ENCODE measurements at places on chromosomes 5 and 9.

- no peak for DNase-seq
Measured at GRCh38 chr5:95159603-95160002, 125.3 kb downstream of the MCTP1 start.

DNA sequence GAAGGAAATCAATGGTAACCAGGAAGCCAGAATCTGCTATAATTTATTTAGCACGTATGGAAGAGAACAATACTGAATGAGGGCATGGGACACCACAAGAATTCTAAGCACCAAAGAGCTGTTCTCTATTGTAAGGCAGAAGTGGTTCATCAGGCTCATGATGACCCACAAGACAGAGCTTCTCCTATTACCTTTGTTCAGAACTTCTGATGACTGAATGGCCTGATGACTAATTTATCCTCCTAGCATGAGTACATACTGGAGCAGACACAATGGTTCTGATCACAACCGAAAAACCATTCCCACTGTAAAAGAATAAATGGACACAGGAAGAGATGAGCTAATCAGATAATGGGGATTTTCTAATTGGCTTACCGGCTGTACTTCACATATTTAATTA is 329.8 kb upstream of the PDE4D start:
- no peak for DNase-seq

DNA sequence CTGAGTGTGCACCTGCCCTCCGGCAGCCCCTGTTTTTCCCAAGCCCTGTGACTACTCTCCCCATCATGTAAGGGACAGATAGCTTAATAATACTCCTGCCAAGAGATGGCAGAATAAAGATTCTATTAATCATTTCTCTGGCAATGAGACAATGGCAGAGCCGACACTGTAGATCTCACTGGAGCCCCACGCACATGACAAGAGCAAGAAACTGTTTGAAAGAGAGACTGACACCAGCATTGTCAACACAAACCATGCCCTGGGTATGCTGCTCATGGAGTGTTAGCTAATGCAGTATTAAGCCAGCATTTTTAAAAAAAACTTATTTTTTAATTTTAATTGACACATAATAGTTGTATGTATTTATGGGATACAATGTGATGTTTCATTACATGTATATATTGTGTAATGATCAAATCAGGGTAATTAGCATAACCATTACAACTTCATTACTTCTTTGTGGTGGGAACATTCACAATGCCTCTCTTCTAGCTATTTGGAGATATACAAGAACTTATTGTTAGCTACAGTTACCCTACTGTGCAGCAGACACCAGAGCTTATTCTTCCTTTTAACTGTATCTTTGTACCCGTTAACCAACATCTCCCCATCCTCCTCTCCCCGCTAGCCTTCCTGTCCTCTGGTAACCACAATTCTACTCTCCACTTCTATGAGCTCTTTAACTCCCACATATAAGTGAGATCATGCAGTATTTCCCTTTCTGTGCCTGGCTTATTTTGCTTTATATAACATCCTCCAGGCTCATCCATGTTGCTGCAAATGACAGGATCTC is 31.5 kb upstream of the SEMA4D start:
- no peak for DNase-seq

GRCh38 chr5:120638449-120638848 is 174.3 kb downstream of the PRR16 start:
- no peak for DNase-seq

DNA sequence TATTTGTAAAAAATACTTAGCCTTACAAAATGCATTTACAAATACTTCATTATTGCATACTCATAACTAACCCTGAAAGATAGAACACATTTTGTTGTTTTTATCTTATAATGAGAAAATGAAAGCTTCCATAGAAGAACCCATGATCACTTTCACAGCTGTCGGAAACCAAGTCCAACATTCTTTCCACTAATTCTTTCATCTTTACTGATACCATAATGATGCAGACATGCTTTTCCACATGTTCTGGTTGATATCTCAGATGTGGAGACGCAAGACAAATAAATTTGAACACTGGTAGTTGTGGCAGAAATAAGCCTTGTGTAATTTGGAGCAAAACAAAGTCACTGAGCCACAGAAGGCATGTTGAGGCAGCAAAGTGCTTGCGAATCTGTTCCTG is 136.0 kb downstream of the FBXO4 start:
- no peak for DNase-seq

DNA sequence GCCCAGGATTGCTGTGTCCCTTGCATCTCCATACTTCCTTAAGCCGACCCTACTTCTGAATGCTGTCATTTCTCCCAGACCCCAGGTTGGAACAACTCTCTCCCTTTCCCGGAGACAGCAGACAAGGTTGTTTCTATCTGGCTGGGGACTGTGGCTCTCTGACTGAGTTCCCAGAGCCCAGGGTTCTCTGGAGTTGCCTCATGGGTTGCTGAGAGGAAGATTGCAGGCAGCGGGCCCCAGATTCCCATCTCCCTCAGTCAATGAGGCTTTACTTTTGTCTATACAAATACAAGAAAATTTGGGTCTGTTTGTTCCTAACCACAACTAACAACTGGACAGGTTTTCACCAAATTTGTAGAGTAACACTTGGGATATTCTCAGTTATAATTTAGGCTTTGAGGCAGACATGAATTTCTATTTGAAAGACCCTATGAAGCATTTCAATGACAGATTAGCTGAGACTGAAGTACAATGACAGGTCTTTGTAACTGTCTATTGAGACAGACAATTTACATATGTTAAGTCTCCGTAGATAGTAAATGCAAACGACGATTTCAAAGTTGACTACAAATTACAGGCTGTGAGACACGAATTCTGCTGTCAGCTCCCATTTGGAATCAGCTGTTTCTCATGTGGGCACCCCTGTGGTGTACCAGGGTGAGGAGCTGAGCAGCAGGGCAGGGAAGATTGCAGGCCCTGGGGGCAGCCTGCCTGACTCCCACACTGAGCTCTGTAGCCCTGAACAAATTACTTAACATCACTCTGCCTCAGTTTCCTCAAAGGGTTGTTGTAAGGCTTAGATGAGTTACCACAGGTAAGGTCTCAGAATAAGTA is 107.5 kb downstream of the ATP10B start:
- no peak for DNase-seq

- DNase-seq: no peak
Measured at GRCh38 chr9:137138722-137139467, at the start of gene GRIN1. Gene GRIN1 (plus strand): TSS chr9:137139154. CDS start chr9:137139487, 333 bp downstream.

DNA sequence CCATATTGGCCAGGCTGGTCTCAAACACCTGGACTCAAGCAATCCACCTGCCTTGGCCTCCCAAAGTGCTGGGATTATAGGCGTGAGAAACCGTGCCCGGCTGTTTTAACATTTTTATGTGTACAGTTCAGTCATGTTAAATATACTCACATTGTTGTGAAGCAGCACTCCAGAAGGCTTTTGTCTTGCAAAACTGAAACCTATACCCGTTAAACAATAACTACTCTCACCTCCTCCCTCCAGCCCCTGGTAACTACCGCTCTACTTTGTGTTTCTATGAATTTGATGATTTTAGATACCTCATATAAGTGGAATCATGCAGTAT is 23.1 kb upstream of the SHB start:
- no peak for DNase-seq

DNA sequence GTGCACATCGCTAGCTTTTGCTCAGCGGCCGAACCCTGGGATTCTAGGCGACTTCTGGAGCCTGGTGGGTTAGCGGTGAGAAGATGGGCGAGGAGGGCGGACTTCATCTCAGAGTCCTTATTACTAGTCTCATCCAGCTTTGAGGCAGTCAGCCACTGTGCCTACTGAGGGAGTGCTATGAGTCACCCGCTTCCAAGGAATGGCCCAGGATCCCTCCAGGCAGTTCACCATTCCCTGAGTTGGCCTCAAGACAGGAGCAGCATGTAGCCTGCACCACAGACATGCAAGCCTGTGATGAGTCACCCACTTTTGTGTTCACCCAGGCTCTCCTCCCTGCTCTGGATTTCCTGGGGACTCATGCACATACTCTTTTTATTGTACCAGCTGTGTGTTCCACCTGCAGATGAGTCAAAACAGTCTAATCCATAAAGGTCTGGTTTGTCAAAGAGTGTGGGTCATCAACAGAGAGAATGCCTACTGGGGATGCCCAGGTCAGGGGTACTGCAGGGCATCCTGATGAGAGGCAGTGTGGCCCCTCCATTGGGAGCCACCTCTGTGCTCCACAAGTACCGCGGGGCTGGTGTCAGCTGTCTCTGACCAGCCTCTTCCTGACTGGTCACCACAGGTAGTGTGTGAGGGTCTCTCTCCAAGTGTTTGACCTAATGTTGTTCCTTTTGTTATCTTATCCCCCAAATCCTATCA is 20.2 kb downstream of the SLC22A5 start:
- DNase-seq: no peak

GRCh38 chr5:63249960-63250359 is 671.3 kb downstream of the LRRC70 start:
- no peak for DNase-seq

- no peak for DNase-seq
Measured at GRCh38 chr9:113543296-113543981, 79.9 kb downstream of the RGS3 start.

- DNase-seq: no peak
Measured at GRCh38 chr5:178425621-178426068, 164.5 kb downstream of the COL23A1 start.

DNA sequence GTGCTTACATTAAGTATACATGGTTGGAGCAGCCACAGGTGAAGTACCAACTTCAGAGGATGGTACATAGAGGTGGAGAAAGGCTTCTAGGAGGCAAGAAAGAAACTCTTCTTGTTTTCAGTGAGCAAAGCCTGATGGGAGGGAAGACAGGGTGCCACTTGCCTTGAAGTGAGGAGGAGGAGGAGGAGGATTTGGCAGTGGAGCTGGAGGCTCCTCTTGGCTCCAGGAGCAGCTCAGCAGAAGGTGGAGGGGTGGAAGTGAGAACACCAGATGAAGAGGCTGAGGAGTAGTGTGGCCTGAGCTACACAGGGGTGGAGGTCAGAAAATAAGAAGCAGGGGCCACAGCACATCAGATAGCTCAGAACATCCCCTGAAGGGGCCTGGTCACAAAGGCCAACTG is 91.1 kb upstream of the SHISAL2B start:
- DNase-seq: no peak

DNA sequence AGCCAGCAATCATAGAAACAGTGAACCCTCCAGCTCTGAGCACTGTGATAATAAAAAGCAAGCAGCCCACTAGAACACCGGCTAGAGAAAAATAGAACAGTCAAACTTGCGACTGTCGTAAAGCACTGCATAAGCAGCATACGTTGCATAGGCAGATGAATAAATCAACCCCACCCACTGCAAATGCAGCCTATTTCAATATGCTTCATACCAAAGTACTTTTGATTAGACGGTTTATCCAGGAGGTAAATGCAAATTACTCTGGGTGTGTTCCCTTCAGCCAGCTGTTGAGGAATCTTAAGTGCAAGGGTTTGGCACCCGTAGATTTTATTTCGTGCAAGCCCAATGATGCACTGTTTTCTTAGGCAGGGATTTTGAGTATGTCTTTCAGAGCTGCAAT is 32.1 kb upstream of the ANKRD18A start:
- no peak for DNase-seq

- DNase-seq: no peak
Measured at GRCh38 chr5:142836048-142836447, 65.9 kb downstream of the ARHGAP26 start.

DNA sequence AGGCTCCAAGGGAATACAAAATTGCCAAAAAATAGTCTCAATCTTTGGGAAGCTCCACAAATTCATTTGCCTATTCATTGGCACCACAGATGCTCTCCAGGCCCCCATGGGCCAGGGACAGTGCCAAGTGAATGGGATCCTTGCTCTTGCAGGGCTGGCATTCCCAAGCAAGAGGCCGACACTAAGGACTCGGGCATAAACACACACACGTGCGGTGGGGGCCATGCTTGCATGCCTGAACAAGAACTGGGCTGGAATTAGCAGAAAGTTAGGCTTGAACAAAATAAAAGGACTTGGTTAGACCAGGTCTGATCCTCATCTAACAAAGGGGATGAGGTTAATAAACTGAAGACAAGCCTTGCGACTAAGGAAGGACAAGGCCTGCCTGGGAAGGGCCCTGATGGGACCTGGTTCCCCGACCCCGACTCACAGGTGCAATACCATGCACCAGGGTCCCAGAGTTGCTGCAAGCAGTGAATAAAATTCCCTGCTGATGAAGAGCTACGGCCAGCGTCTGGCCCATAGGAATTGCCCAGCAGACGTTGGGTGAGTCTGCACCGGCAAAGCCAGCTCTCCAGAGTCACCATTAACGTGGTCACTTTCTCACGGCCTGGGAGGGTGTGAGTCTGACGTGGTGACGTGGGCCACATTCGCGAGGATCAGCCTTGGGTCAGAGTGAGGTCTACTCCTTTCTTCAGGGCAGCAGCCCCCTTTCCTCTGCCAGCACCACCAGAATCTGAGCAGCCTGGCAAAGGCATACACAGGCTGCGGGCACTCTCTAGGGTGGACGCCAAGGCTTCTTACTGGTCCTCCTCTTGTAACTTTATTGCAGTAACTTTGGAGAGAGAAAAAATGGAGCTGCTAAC is 77.4 kb upstream of the FCN1 start:
- no peak for DNase-seq

DNA sequence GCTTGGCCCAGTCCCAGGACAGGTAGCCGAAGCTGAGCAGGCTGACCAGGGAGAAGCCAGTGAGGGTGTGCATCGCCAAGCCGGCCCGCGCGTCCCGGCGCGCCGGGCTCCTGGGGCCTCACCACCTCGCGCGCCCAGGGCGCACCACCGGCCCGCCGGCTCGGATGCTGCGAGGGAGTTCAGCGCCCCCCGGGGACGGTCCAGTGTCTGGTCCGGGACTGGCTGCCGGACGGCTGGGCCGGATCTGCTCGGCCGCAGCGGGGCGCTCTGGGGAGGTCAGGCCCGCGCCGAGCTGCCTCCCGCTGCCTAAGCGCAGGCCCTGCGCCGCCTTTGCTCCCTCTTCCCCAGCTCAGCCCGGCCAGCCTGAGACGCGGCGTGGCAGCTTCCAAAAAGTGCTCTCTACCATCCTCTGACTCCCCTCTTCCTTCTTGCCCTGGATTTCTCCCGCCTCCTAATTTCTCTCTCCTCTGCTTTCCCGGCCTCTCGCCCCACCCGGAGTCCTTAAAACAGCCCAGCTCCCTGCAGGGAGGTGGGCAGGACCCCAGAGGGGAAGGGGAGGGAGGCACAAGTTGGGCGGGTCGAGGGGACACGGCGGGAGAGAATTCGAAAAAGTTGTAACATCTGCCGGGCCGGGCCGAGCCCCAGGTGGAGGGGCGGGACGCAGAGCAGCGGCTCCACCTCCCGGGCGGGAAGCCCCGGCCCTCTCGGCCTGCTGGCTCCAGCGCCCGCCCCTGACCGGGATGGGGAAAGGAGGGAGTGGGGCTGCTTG is at the start of gene ARSI:
ARSI (minus strand) TSS at position 605 of the 769 bp plus-strand sequence; CDS start at position 73, 532 bp downstream.
- no peak for DNase-seq

DNA sequence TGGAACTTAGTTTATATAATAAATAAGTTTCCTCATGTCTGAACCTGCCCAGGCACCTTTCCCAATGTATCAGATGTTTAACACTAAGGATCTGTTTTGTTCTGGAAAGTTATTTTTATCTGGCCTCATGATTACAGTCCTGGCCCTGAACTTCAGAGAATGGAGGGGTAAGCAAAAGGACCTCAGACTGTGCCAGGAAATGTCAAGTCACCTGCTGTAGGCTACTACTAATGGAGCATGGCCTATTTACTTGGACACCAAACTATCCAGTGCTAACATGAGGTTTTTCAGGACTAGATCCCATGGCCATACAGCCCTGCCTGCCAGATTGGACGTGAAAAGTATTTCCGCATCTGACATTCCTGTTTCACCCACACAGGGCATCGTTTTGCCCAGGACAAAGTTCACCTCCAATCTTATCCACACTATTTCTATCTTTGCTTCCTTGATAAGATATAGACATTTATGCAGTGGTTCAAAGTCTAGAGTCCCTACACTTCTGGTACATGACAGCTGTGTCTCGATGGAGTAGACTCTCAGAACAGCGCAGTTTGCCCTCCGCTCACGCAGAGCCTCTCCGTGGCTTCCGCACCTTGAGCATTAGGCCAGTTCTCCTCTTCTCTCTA is at the start of gene BTNL8:
BTNL8 (plus strand) TSS at position 539 of the 626 bp plus-strand sequence. CDS start 152 bp downstream, outside the sequence.
- DNase-seq: no peak

All from NCI-H1105 treated with DMSO at 0.1 percent for 48 hours (cell line).